ENCODE measurements at places on chromosomes 3 and 15.

DNA sequence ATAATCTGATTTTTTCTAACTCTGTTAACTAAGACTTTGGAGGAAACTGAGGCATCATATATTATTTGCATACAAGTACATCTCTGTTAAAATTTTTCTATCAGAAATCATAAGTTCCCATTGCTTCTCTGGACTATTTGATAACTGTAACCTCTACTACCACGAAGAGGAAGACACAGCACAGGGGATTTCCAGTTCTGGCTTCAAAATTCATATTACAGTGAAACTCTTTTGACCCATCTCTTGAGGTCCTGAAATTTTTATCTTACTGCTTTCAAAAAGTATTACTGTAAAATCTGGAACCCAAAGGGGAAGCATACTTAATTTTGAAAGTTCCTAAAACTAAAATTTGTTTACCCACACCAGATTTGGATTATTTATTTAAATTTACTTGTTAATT is 4.2 kb downstream of the PLSCR1 start:
- DNase-seq: no peak

GRCh38 chr15:60585743-60586708 is 107.1 kb upstream of the ICE2 start:
- peak; percentile 26 for DNase-seq

DNA sequence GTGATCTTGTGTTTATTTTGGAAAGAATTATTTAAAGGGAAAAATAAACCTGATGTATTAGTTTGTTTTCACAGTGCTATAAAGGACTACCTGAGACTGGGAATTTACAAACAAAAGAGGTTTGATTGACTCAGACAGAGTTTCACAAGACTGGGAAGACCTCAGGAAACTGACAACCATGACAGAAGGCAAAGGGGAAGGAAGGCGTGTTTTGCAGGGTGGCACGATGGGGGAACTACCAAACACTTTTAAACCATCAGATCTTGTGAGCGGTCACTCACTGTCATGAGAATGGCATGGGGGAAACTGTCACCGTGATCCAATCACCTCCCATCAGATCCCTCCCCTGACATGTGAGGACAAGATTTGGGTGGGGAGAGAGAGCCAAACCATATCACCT is 87.0 kb downstream of the TP63 start:
- DNase-seq: no peak

DNA sequence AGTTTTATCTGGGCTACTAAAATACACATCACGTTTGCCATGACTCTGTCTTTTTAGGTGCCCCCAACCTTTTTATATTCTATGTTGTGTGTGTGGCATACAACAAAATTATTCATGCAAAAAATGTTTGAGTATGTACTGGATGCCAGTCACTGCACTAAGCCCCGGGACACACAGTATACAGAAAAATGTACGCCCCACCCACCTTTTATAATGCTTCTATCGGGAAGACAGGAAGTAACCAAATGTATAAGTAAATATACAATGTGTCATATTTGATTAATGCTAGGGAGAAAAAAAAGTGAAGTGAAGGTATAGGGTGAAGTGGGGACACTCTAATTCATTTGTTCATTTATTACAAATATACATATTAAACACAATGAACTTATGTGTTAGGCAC is 503.4 kb upstream of the MDFIC2 start:
- DNase-seq: no peak

- DNase-seq: no peak
Measured at GRCh38 chr15:92051716-92052115, 198.2 kb downstream of the SLCO3A1 start.

GRCh38 chr3:70273492-70273891 is 38.9 kb downstream of the MDFIC2 start:
- no peak for DNase-seq

DNA sequence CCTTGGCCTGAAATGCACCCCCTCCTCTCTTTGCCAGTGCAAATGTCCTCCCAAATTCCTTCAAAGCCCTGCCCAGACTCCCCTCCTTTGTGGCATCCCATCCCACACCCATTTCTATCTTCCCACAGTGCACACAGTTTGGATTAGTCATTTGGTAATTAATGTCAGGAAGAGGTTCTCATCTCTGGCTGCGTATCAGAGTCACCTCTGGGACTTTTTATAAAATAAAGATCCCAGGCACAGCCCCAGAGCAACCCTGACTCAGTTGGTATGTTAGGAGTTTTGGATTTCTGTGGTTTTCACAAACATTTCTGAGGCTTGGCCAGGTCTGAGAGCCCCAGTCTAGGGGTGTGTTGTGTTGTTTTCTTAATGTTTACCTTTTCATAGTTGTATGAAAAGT is 41.6 kb downstream of the C3orf20 start:
- DNase-seq: no peak

GRCh38 chr3:145882436-145882835 is 278.5 kb downstream of the PLOD2 start:
- DNase-seq: no peak

GRCh38 chr3:172239218-172239790 is 199.9 kb downstream of the FNDC3B start:
- DNase-seq: no peak

DNA sequence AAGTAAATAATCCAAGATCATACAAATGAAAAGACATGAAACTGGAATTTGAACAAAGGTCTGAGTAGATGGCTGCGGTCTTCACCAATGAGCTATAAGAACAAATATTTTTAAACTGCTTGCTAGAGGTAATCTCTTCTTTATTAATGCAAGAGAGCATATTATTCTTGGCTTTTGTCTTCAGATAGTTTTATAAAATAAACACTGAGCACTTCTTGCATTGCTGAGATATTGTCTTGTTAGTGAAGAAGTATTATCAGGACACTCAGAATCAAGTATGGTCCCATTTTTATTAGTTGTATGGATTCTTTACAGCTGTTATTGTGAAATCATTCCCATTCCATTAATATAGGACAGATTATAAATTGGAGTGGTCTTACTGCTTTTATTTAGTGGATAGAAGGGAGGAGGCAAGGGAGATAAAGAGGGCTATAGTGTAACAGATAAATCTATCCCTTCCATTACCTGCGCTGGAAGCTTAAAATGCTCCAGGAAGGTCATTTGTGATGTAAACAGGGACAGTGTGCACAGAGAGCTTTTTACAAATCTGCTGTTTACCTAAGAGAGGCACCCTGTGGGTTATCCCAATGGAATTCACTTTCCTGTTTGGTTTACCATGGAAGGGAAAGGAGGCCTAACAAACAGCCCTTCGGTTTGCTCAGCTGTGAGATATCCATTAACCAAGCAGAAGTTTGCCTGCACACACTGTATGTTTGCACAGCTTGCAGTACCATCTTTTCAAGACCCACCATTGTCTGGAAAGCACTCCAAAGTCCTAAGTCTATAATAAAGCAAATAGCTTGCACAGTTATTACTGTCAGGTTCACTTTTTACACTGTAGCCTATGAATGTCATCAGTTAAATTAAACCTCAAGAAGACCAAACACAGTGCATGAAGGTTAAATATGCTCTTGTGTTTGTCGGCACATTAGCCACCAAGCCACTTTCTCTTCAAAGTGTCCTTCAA is 347.7 kb upstream of the TGFBR2 start:
- DNase-seq: no peak

DNA sequence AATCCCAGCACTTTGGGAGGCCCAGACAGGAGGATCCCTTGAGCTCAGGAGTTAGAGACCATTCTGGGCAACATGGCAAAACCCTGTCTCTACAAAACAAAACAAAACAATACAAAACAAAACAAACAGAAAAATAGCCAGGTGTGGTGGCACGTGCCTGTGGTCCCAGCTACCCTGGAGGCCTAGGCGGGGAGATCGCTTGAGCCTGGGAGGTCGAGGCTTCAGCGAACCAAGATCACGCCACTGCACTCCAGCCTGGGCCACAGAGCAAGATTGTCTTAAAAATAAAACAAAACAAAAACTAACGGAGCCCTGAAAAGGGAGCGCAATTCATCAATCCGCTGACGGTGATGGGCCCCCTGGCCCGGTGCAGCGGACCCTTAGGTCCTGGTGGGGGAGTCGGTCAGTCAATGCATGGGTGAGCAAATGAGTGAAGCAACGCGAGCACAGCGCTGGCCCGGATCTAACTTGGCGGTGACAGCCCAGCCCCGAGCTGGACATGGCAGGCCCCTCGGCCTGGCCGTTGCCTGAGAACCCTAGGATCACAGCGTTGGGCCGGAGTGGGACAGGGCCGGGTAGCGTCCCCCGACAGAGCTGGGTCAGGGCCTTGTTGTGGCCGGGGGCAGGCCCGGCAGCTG is 52.4 kb upstream of the BLM start:
- DNase-seq: no peak

- no peak for DNase-seq
Measured at GRCh38 chr3:126954141-126954842, 28.6 kb upstream of the PLXNA1 start.

GRCh38 chr15:101376615-101377395 is 81.8 kb upstream of the SNRPA1 start:
- no peak for DNase-seq

- no peak for DNase-seq
Measured at GRCh38 chr15:67130673-67131601, 65.5 kb downstream of the SMAD3 start.

DNA sequence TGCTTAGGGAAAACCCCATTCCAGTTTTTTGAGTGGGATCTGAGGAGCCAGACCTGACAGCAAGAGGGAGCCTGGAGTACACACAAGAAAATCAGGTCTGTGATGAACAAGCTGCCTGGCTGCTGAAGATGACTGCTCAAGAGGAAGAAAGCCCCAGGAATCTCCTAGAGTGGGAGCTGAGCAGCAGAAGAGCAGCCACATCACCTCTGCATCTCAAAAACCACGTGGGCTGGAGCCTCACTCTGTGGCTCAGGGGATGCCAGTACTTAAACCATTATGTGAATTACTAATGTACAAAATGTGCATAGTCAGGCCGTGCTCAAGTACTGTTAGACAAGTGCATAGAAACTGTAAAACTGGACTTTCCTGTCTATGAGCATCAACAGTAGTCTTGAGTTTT is 52.4 kb downstream of the SLC9A9 start:
- no peak for DNase-seq

DNA sequence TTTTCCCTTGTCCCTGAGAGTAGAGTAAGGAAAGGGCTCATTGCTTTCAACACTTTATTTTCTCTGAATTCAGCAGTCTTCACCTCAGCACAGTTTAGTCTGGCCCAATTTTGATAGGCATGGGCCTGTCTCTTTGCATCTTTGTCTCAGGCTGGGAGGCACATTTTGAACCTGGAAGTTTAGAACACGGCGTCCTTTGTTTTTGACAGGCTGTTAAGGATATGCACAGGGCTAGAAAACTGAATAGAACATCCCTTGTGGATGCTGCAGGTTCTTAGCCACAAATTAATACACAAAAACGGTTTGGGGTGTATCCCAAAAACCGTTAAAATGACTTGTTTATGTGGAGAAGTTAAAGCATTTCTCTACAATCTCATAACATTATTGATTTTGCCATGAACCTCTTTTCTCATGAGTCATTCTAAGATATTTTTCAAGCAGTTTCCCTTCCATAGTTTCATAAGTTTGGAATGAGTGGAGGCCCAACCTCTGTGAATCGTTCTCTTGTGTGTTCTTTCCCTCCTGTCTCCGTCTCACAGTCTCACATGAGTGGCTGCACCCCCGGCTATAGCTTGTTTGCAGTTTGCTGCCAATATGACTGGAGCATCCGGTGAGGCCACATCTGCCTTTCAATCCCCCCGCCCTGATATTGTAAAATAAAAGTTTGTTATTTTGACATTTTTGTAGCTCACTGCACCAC is 192.9 kb upstream of the EIF1B start:
- DNase-seq: no peak

DNA sequence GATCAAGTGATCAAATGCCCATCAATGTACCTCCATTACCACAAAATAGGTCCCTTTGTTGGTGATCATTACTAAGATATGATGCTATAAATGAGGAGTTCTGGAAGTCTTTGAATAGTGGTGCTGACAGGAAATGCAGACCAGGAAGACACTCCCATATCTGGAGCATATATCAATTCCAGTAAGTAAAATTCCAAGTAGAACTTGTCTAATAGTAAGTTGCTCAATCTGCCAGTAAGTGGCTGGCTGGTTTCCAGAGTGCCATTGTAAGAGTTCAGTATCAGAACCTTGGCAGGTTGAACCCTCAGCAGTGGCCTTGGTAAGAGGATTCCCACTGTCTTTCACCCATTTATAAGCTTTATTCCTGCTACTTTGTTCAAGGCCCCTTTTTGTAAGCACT is 379.9 kb upstream of the RBMS3 start:
- no peak for DNase-seq

- DNase-seq: no peak
Measured at GRCh38 chr3:123344175-123344906, 104.5 kb downstream of the ADCY5 start.

DNA sequence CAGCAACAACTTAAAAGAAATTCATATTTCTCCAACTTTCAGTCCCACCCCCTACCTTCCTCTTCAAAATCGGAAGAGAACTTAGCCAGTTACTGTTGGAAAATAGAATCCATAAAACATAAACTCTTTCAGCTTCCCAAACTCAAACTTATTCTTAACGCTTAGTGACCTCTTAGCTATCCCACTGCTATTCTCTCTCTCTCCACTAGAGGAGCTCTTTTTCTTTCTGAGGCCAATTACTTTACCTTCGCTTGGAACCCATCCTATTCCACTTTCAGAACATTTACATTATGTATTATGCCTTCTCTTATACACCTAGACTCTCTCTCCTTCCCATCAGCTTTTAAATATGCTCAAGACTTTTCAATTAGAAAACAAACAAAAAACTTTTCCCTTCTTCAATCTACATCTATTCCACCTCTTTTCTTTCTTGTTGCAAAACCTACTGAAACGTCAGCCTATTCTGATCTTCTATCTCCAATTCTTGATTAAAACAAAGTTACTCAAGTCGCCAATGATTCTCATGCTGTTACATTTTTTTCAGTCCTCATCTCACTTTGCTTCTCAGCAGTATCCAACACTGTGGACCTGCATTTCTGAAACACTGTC is 13.4 kb upstream of the GHSR start:
- no peak for DNase-seq

GRCh38 chr3:157310329-157311052 is 126.2 kb upstream of the PTX3 start:
- DNase-seq: no peak

DNA sequence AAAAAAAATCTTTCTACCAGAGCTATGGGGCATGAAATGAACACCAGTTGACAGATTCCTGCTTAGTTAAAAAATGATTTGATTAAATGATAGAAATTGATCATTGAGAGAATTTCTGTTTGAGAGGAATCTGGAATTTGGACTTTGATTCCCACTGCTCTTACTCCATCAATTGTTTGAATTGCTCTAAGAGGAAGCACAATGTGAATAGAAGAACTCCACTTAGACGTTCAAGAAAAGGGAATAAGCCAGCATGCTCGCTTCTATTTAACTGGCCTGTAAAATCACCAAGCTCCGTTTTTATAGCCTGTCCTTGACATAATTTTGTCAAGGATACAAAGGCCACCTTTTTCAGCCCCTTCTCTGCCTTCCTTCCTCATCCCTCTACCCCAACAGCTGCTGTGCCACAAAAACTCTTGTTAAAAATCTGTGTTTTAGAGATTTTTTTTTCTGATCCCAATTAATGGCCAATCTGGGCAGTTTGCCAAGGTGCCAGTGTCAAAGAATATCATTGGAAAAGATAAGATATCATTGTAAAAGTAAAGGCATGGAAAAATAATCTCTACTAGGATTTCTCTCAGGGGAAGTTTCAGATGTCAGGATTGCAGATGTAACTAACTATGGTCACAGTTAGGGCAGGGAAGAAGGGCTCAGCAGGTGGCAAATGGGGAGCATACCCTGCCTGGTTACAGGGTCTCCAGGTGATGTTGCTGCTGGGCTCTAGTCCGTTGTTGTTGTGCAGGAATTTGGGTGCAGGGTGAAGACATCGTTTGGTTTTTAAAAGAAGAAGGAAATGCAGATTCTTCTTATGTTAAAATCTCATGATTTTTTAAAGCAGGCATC is 301.8 kb upstream of the PDZRN3 start:
- DNase-seq: no peak

- DNase-seq: no peak
Measured at GRCh38 chr3:45544024-45544716, 50.4 kb upstream of the LIMD1 start.
